ENCODE measurements at places on chromosomes 6 and 20.
A peak's percentile ranks its signal among the peaks of the same experiment; 100 is the strongest.

DNA sequence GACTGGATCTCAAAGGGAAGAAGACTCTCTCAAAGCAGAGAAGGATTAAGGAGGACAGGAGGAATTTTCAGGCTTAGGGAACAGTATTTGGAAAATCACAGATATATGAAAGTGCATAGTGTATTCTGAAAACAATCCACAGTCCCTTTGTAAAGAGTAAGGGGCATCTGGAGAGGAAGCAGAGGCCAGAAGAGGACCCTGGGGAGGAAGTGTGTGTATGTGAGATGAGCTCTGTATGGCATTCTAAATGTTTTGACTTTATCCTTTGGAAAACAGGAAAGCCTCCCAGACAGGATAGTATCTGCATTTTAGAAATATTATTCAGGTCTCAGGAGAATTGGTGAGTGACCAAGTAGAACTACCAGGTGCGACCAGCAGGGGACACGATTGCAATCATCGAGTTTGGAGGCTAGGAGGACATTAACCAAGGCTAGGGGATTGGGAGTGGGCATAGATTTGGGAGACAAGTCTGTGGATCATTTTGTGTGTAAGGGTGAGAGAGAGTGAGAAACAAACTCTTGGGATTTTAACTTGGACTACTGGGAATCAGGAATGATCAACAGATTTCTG, 38.3 kb upstream of the FAM184A start:
- no peak for DNase-seq

- no peak for DNase-seq
Observed at GRCh38 chr6:107647439-107647948, 157.6 kb downstream of the SOBP start.

GRCh38 chr20:21075471-21075870, 30.7 kb downstream of the LINC00237 start:
- DNase-seq: no peak

DNA sequence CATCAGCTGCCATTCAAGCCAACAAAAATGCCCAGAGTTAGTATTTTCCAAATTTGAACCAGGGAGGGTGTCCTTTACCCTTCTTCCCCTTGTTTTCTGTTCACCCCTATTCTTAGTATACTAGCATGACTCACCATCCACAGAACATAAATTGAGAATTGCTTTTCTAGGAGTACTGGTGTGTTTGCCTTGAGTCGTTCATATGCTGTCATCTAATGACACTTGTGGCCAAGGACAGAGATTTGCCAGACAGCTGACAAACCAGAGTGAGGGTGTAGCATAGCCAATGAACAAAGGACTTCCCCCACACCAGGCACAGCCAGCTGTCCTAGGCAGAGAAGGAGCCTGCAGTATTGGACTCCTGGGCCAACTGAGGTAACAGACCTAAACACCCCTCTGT, 62.2 kb downstream of the FILIP1 start:
- peak; percentile 72 for DNase-seq

GRCh38 chr6:52505726-52506409, 71.0 kb downstream of the TRAM2 start:
- no peak for DNase-seq

DNA sequence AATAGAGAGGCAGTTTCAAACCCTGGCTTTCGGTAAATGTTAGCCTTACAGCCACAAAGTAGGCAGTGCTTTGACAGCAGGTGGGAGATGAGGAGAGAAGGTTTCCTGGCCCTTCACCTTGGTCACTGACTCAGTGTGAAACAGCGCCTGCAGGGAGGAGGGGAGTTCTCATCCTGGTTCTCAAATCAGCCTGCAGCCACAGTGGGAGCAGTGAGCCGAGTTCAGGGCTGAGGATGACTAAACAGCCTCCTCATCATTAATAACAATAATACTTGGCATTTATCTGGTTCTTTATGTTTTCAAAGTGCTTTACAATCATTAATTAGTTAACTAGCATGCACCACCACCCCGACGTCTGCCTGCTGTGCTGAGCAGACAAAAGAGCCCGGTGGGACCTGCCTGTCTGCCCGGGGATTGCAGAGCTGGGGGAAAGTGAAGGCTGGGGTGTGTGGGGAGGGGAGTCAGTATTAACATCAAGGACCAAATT, 59.6 kb downstream of the PRDM1 start:
- DNase-seq: no peak

GRCh38 chr6:111417181-111417585, 65.8 kb downstream of the REV3L start:
- peak; percentile 38 for DNase-seq

DNA sequence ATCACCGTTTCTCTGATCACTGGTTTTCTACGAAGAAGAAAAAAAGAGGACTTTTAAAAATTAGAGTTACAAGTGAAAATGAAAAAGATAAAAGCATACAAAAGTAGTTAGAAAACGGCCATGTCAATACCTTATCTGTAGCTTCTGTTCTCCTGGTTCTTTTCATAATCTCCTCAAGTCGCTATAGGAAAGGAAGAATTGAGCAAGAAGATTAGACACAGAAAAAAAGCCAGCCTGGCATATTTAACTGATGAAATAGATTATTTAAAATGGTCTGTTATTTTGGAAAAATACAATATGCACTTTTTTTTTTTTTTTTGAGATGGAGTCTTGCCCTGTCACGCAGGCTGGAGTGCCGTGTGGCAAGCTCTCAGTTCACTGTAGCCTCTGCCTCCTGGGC, 70.2 kb upstream of the BCLAF1 start:
- DNase-seq: no peak

DNA sequence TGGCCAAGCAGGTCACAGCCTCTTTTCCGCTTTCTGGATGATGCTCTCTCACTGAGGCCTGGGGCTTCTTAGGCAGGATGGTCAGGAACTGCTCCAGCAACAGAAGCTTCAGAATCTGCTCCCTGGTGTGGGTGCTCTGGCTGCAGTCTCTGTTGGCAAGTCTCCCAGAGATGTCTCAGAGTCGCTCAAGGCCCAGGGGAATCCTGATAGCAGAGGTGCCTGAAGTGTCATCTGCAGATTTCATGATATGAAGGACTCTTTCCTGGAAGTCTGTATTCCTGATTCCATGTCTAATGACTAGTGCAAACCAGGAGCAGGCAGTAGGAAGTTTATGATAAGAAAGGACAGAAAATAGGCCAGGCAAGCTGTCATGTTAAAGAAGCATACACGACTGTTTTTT, 20.3 kb downstream of the ZSCAN31 start:
- DNase-seq: no peak

GRCh38 chr6:83917001-83917400, 57.5 kb downstream of the CYB5R4 start:
- DNase-seq: no peak

- DNase-seq: peak; percentile 75
Observed at GRCh38 chr6:147506704-147507114, 1.8 kb upstream of the SAMD5 start.

DNA sequence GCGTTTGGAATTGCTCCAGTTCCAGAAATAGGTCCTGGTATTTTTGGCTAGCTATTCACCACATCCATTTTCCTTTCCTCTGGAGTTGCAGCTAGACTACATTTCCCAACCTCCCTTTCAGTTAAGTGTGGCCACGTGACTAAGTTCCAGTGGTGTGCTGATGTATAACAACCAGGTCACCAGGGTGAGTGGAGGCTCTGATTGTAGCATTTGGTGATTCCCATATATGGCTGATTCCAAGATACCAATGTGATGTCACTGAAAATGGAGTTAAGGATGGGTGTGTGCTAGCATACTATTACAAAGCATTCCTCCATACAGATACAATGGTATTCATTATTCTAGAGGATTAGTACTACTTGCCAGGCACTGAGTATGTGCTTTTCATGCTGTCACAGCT, 49.7 kb upstream of the STK35 start:
- no peak for DNase-seq

- no peak for DNase-seq
Observed at GRCh38 chr6:129575378-129576118, 134.4 kb downstream of the ARHGAP18 start.

GRCh38 chr6:146938266-146938665, 266.0 kb upstream of the STXBP5 start:
- DNase-seq: no peak

DNA sequence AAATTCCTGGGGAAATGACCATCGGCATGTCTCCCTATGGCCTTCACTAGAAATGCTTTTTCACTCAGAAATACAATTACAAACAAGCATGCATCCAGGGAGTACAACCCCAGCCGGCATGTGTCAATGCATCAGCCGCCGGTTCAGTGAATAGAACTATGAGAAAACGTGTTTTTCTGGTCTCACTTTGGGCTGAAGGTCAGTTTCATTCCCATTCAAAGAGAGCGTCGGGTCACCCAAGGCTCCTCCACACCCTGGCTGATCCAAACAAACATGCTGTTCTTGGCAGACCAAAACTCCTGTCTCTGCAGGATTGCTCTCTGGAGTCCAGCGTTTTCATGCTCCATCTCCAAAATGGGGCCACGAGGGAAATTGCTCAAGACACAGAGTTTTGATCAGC, 35.5 kb upstream of the NXT1 start:
- DNase-seq: no peak

DNA sequence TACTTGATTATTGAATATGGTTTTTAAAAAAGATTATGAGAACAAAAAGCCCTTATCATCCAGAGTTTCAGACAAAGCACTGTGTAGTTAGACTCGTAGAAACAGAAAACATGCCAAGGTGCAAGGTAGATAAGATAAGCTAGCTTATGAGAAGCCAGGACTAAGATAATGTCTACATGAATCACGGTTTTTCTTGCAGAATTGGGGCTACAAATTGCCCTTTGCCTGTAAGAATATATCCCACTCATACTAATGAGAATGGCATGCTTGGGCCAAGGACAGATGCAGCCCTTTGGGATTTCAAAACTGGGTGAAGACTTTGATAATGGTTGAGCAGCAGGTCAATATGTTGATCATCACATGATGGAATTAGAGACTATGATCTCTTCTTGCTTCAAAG, 165.3 kb upstream of the PREP start:
- no peak for DNase-seq

- no peak for DNase-seq
Observed at GRCh38 chr20:17395729-17396128, 135.4 kb downstream of the BFSP1 start.

- no peak for DNase-seq
Observed at GRCh38 chr20:34892671-34893070, 16.3 kb downstream of the ACSS2 start.

GRCh38 chr20:62307226-62308101, 4.7 kb downstream of the ADRM1 start:
- no peak for DNase-seq

- DNase-seq: no peak
Observed at GRCh38 chr20:13735826-13736225, 48.9 kb downstream of the ESF1 start.

GRCh38 chr6:107129370-107129925, 14.1 kb upstream of the BEND3 start:
- no peak for DNase-seq

GRCh38 chr6:144215402-144215931, 65.2 kb downstream of the STX11 start:
- peak; percentile 24 for DNase-seq

- DNase-seq: no peak
Observed at GRCh38 chr6:3843379-3844096, 5.6 kb upstream of the FAM50B start.

DNA sequence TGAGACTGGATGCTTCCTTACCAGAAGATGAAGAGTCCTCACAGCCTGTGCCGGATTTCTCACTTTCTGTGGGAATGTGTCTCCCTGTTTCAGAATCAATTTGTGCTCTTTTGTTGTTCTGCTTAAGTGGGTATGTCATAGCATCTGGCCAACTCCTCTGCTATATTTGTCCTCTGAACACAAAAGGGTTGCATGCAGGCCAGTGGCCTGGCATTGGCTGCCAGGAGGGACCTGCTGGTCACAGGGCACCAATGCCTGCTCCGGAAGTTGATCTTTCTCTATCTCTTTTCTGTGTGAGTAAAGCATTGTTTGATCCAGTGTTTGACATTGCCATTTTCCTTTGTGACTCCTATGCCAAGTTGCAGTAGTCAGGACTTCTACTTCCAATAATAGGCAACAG, 47.8 kb downstream of the JARID2 start:
- DNase-seq: peak; percentile 45

GRCh38 chr6:100346828-100347227, 117.9 kb downstream of the SIM1 start:
- no peak for DNase-seq

DNA sequence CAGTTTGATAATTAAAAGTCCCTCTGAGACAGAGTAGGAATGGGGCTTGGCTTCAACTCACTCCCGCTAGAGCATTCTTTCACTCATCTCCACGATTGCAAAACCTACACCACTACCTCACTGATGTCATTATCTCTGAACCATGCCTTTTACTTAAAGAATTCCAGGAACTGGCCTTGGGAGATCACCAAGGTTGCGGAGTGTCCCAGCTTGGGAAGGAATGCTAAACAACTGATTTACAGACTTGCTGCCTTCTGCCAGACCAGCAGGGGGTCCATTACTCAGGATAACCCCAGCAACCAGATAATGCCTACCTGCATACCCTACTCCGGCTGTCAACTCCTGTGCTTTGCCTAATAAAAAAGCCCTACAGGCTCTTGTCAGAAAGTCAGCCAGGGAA, 102.2 kb upstream of the RALGAPA2 start:
- DNase-seq: no peak

DNA sequence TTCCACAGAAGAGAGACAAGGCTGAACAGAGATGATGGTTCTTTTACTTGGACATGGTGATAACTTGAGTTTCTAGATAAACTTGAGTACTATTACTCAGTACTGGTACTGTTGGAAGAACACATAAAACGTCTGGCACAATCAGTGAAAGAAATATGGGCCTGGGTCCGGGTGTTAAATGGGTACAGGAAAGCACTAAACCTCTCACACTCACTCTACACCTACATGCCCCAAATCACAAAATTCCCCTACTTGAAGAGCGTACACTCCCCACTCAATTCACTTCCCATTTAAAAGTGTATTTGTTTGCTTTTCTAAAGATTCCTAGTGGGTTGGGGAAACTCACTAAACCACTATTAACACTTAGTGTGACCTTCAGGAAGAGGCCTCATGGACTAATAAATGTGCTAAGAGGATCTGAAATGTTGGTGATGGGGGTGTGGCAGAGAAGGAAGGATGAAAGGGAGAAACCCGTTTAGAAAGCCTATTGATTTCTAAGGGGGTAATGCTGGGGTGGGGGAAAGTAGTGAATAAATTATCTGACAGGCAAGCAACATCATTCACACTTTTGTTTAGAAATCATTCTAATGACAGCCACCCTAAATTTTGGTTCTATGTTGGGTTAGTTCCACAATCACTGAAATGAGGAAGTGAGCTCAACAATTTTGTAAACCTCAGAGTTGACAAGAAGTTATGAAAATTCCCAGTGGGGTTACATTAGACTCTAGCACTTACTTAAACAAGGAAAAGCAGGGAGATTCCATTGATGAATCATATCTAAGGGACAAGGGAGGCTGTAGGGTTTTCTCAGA, 222.6 kb upstream of the MARCKS start:
- no peak for DNase-seq

- no peak for DNase-seq
Observed at GRCh38 chr20:54026295-54027064, 43.9 kb downstream of the BCAS1 start.

DNA sequence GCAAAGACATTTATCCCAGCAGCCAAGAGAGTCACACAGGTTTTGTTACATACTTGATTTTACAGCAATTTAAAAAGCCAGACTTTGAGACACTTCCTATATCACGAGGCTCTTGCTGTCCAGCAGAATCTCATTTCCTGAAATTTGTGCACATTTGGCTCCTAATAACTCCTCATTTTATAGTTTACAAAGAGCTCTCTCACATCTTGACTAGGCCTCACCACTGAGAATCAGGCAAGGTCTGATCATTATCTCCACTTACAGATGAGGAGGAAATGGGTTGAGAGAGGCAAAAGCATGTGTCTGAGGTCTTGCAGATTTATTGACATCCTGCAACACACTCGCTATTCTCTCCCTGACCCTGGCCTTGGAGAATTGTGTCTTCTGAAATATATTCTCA, 426.8 kb downstream of the MAFB start:
- DNase-seq: no peak

- no peak for DNase-seq
Observed at GRCh38 chr6:131657630-131658111, 20.6 kb downstream of the ENPP3 start.

Data from heart left ventricle (tissue), 16 donors.